ENCODE measurements at places on chromosomes 3 and 15.

- no peak for DNase-seq
These were observed 197.2 kb downstream of the EDEM1 start for GRCh38 chr3:5384557-5385236.

GRCh38 chr3:42497009-42497731, 5.3 kb upstream of the VIPR1 start:
- DNase-seq: no peak

DNA sequence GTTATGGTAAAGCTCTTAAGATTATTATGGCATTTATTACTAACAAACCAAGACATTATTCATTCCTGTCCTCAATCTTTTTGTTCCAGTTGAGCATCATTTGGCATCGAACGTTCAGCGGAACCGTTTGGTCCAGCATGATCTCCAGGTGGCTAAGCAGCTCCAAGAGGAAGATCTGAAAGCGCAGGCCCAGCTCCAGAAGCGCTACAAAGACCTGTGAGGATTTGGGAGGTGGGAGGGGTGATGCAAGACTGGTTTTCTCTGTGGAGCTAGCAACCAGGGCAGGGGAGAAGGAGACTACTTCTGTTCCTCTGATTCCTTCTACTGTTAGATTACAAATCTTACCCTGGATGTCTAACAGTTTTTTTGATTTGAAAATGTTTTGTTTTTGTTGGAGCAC, 27.6 kb upstream of the UTS2B start:
- DNase-seq: no peak

DNA sequence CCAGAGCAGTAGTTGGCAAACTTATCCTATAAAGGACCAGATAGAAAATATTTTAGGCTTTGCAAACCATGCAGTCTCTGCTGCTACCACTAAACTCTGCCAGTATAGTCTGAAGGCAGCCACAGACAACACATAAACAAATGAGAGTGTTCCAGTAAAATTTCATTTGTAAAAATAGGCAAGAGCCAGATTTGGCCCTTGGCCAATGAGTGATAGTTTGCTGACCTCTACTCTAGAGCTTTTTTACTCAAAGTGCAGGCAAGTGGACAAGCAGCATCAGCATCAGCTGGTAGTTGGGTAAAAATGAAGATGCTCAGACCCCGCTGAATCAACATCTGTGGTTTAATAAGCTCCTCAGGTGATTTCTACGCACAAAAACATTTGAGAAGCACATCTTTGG, 269.8 kb downstream of the NTRK3 start:
- DNase-seq: no peak

- no peak for DNase-seq
These were observed 14.3 kb upstream of the ZBTB47 start for GRCh38 chr3:42639192-42639591.

- DNase-seq: no peak
These were observed 15.1 kb downstream of the HERC1 start for GRCh38 chr15:63818629-63819028.

GRCh38 chr3:14810070-14810791, 8.5 kb upstream of the FGD5 start:
- no peak for DNase-seq

GRCh38 chr15:54772663-54773062, 424.1 kb downstream of the RSL24D1 start:
- no peak for DNase-seq

- no peak for DNase-seq
These were observed 4.6 kb downstream of the OR5H15 start for GRCh38 chr3:98171071-98171470.

- no peak for DNase-seq
These were observed 233.3 kb downstream of the RBMS3 start for GRCh38 chr3:29514170-29514569.

GRCh38 chr15:68633231-68634121, 54.7 kb downstream of the CORO2B start:
- DNase-seq: no peak

DNA sequence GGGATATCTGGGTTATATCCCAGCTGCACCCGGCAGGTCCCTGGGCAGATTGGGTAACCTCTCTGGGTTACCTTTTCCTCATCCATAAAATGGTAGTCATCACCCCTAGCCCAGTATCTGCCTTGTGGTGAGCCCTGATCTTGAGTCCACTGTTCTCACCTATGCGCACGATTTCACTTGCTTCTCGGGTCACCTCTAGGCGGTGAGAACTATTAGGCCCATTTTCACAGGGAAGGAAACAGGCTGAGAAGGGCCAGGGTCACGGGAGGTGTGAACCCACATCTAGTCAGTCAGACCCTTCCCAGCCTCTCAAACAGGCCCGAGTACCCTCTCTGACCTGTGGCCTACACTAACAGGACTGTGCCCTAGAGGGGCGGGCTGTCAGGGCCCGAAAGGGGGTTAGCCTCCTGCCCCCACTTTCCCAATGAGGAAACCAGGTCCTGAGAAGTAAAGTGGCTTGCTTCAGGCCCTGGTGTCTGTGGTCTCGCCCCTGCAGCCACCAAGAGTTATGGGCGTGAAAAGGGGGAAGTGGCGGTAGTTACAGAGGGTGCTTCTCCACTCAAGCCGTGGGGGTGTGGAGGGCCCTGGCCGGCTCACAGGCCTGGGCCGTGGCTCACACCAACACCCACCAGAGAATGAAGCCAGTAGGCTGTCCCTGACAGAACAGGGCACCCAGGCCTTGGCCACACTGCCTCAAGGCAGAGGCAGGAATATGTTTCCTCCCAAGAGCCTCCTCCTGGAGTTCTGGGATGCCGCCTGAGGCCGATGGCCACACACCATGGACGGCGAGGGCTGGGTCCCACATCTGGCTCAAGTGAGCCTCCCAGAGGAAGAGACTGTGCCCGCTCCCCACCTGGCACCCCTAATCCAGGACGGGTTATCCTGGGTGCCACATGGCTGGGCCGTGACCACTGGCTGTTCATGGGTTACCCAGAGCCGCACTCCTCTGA, 19.5 kb downstream of the PSTPIP1 start:
- DNase-seq: no peak

DNA sequence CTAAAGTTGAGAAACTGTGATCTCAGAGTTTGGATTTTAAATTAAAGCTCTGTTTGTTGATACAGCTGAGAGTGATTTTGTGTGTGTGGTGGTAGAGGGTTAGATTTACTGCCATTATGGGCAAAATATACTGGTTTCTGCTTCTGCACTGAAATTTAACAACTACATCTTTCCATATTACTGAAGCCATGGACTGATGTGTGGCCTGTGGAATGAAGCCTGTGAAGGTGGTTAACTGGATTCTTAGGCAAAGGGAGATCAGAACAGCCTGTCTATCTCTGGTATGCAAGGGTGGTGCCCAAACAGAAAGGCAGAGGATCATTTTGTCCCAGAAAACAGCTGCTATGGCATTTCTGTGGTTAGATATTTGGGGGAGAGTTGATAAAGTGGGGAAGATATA, 297.3 kb upstream of the THBS1 start:
- DNase-seq: no peak

DNA sequence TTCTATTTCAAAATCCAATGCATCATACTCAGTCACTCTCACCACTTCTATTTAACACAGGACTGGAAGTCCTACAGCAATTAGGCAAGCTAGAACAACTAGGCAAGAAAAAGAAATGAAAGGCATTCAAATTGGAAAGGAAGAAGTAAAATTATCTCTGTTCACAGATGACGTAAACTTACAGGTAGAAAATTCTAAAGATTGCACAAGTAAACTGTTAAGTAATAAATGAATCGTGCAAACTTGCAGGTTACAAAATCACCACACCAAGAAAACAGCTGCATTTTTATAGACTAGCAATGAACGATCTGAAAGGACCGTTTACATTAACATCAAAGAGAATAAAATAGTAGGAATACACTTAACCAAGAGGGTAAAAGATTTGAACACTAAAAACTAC, 36.2 kb downstream of the CHST2 start:
- DNase-seq: no peak

- no peak for DNase-seq
These were observed 67.9 kb upstream of the UNC13C start for GRCh38 chr15:53910236-53910849.

- DNase-seq: no peak
These were observed 5.1 kb downstream of the PLSCR1 start for GRCh38 chr3:146539315-146539714.
